Hematopoietic multipotent progenitor cell treated with erythropoietin and hydrocortisone succinate and interleukin-3 and kit ligand, for 8 days (in vitro differentiated cells): ENCODE measurements at places on chromosomes 5 and 9.

- DNase-seq: peak; percentile 18
Observed at GRCh38 chr9:90815944-90816357, 14.3 kb downstream of the SYK start.

DNA sequence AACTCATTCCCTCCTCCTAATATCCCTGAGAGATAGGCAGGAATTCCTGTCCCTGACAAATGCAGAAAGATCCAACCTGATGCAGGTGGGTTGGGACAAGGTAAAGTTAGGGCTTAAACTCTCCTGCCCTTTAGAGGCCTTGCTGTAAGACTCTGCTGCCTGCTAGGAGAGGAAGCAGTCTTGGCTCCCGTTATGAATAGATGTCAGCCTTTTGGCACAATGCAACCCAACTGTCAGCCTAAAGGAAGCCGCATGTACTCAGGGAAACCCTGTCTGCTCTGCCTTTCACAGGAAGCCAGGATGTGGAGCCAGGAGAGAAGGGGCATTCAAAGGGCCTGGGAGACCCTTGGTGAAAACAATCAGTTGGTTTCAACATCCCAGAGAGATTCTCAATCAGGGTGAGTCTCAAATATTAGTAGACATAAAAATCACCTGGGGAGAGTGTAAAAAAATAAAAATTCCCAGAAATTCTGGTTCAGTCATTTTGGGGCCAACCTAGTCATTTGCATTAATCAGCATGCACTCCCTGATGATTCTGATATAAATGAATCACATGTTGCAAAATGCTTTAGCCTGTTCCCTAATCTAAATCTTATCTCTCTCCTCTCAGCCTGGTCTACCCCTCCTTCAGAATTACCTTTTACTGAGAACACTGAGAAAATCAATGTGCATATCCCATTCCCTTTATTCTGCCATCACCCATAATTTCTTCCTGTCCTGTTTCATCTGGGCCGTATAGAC lies 136.2 kb upstream of the TRIM32 start:
- no peak for DNase-seq

- DNase-seq: no peak
Observed at GRCh38 chr9:105047742-105048041, 119.7 kb upstream of the ABCA1 start.

GRCh38 chr5:44542470-44542869 lies 153.2 kb upstream of the FGF10 start:
- no peak for DNase-seq

GRCh38 chr5:120942596-120943350 lies 478.7 kb downstream of the PRR16 start:
- no peak for DNase-seq

- DNase-seq: no peak
Observed at GRCh38 chr9:36132086-36132485, 4.4 kb upstream of the GLIPR2 start.

DNA sequence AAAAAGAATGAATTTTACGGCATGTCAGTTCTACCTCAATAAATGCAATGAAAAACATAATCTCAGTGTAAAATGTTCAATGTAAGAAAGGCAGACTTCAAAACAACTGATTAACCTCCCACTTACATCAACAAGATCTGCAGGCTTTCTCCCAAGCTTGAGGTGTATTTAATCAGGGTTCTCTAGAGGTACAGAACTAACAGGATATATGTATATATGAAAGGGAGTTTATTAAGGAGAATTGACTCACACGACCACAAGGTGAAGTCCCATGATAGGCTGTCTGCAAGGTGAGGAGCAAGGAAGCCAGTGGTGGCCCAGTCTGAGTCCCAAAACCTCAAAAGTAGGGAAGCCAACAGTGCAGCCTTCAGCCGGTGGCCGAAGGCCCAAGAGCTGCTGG lies 35.9 kb downstream of the MARCHF3 start:
- no peak for DNase-seq

DNA sequence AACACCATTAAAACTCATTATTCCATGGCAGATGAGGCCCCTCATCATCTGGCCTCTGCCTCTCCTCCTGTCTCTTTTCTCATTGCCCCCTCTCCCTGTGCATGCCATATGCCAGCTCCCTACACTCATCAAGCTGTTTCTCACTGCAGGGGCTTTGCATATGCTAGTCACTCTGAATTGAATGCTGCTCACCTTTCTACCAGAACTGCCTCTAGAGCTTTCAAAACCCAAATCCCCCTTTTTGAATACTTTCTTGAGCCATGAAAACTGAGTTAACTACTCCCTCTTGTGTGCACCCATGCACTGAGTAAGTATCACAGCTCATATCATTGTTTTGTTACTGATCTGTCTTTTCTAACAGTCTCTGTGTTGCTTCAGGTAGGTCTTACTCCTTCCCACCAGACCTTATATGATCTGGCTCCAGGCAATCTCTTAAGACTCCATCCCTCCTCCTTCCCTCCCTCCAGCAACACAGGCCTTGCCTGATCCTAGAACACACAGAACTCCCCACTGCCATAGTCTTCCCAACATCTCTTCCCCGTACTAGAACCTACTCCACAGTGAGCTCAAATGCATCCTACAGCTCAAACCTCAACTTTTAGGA lies 60.5 kb downstream of the ASTN2 start:
- no peak for DNase-seq

- DNase-seq: no peak
Observed at GRCh38 chr5:164563370-164563769, 1058.0 kb downstream of the MAT2B start.

DNA sequence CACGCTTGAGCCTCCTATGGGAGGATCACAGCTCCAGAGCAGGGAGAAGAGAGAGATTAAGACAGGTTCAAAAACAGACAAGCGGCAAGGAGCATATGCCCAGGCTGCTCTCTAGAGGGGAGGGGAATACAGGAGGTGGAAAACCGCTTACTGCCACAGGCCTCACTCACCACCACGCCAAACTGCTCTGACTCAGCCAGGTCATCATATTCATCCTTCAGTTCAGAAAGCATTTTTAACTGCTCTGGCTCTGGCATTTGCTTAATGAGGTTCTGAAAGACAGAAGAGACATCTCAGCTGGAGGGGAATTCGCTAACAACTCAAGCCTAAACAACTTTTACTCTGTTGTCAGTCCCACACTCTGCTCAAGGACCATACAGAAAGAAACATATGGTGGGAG lies 40.1 kb downstream of the PCDHGC5 start:
- DNase-seq: no peak

DNA sequence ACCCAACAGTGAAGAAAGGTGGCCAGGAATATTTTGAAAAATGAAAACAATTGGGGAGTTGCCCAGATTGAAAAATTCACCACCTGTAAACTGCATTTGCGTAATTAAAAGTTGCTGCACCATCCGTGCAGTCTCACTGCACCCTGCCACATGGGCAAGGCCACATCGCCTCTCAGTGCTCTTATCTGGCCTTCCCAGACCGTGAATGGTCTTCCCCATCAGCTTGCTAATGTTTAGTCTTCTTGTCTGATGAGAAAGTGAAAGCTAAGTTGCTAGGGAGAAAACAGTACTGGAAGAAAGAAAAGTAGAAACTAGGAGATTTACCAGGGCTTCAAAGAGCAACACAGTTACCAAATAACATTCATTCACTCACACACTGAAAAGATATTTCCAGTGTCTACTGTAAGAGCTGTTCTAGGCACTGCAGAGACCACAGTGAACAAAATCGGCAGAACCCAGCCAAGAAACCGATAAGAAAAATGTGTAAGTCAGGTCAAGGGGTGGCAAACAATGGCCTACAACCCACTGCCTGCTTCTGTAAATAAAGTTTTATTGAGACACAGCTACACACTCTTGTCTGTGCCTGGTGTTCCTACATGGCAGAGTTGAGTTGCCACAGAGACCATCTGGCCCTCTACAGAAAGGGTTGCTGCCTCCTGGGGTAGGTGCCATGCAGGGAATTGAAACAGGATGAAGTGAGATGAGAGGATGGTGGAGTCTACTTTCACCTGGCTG lies 51.2 kb upstream of the CTSL start:
- peak; percentile 99 for DNase-seq

DNA sequence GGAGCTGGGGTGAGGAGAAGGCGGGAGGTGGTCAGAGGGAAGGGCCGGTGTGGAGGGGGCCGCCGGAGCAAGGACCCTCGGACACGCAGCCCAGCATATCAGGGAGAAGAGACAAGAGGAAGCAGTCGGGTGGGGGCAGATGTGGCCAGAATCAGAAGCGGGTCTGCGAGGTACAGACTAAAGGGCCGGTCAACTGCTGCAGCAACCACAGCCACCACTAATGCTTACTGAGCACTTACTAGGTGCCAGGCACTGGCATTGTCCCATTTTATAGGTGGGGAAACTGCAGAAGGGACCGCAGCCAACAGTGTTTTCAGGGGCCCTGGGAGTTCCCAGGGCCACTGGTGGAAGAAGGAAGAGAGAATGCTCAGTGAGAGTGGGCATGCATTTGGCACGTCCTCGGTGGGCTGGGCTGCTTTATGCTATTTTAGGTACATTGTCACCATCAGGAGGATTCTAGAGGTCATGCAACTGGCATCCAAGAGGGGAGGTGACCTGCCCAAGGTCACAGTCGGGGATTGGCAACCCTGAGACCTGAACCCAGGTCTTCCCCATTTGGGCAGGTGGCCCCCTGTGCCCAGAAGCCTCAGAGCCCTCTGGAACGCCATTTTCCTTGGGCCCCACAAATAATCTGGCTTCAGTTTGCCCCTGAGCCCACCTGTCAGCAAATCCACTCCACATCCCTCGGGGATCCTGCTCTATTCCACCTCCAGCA lies 53.4 kb downstream of the DUSP1 start:
- no peak for DNase-seq

- no peak for DNase-seq
Observed at GRCh38 chr9:113301548-113301947, 1.6 kb downstream of the RNF183 start.

DNA sequence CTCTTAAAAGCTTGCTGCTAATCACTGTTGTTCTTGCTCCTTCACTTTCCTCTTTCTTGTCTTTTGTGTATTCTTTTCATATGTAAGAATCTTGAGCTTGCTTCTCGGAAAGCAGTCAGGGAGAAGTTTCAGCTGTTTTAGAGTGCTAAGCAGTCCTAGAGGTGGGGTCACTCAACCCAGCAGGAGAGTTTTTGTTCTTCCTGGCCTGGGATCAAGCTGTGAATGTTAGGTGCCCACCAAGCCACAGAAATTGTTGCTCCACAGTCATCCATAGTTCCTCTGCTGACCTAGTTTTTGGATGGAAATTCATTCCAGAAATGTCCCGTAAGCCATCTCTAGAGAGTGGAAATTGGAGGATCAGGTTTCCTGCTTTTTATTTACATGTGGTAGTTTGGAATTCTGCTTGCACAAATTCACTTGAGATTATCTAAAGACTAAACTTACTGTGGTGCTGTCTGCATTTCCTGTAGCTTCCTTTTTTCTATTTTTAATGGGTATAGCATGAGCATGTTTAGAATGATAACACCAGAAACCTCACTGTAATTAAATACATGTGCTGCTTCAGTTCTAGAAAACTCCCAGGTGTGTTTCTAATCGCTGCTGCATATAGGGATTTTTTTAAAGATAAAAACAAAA lies 108.7 kb downstream of the MAST4 start:
- no peak for DNase-seq

GRCh38 chr5:154092356-154093141 lies 53.8 kb downstream of the MFAP3 start:
- DNase-seq: no peak

- DNase-seq: peak; percentile 4
Observed at GRCh38 chr5:97838214-97838613, 655.2 kb upstream of the RIOK2 start.

DNA sequence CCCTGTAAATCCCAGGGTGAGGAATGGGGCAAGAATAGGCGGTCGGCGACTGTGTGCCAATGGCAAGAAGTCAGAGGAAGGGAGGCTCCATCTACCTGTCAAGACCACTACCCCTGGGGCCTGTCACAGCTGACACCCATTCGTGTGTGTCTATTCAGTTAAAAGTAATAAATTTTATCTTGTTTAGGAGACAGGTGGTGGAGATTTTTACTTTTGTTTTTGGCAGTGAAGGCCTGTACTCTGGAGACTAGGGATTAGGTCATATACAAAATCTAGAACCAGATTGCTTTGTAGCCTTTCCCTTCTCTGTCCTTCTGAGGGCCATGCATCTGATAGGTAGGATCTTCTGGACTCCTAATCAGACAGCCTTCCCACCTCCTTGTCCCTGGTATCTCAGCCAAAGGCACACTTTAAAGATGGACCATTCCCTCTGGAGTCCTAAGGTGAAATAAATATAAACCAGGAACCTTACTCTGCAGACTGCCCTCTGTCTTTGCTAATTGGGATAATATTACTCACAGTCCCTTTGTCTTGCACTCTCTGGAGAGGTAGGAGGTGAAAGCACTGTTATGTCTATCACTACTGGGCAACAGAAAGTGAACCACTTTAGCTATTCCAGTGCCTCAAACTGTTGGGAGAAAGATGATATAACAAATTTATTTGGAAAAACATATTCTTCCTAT lies 213.2 kb upstream of the ACTBL2 start:
- no peak for DNase-seq

DNA sequence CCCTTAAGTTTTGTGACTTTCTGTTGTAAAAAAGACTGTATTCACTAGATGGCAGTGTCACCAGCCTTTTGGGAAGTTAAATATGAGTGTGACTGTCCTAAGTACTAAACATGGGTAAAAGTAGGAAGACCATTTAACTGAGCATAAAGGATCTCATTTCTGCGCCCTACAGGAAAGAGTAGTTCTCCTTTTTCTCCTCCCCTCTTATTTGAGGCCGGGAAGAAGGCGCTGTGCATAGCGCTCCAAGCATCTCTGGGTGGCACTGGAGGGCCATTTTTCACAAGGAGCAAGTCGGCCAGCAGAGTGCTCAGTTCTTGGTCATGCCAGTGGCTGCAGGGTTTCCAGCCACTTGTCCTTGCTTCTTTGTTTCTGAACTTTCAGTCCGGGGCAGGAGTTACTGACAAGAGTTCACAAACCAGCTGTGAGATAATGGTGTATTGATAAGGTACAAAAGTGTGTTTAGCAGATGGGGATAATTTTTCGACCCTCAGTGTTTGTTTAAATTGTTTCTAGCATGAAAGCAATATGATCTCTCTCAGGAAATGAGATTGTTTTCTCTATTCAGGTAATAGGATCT lies 227.6 kb upstream of the DMRT1 start:
- DNase-seq: peak; percentile 88

- DNase-seq: no peak
Observed at GRCh38 chr9:13915591-13916301, 398.2 kb downstream of the NFIB start.

DNA sequence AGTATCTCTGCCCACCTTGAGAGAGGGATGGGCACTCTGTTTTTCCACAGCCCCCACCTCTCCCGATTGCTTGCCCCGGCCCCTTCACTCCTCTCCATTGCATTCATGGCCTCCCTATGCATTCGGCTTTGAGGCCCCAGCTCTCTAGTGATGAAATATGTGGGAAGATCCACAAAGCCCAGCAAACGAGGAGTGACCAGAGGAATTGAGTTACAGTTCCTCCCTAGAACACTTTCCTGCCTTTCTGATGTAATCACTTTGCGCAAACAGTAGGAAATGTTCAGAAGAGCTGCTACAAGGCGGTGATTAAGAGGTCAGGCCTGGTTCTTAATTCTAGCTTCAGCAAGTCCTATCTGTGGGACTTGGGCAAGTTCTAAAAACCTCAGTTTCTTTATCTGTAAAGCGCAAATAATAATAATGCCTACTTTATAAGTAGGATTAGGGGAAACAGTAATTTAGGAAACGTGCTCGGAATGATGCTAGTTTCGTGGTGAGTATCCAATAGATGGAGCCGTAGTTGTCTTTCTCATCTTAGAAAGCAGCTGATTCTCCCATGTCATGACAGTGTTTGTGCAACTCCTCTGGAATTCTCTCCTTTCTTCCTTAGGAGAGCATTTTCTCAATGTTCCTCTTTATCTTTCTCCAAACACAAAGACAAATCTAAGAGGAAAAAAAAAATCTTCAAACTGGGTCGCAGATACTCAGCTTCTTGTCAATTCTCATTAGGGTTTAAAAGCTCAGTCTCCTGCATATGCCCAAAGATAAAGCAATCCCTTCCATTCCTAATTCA lies 99.5 kb upstream of the MSX2 start:
- no peak for DNase-seq
